CD4-positive, alpha-beta memory T cell (primary cell): ENCODE measurements at places on chromosomes 13 and 19.
A peak's percentile ranks its signal among the peaks of the same experiment; 100 is the strongest.

DNA sequence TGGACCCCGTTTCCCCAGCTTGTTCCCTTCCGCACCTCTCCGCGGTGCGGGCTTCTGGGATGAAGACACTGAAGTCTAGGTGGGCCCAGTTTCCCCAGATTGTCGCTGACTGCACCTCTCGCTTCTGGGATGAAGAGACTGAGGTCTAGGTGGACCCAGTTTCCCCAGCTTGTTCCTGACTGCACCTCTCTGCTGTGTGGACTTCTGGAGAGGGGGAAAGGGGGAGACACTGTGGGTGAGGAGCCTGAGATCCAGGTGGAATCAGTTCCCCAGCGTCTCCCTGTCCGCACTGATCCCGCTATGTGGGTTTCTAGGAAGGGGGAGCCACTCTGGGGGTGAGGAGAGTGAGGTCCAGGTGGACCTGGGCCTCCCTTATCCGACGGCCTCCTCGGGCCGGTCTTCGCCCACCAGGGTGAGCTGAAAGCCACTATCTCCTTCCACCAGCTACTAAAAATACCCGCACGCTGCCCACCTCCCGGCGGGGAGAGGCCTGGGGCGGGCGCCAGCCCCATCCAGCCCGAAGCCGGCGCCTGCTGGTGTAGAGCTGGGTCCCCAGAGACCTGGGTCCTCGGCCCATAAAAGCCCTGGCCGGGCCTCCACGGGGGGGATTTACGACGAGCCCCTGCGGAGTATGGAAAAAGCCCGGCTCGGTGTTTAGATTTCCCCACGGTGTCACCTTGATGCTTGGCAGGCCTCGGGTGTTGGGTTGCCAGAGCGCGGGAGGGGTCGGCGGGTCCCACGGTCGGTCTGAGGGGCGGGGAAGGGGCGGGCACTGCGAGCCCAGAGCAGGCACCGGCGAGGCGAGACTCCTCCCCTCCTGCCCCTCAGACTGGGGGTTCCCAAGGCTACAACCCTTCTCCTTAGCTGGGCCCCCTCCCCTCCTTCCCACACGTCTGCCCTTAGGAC lies 10.6 kb downstream of the FUT6 start:
- DNase-seq, result no peak

- DNase-seq, result no peak
Measured at GRCh38 chr13:28392428-28392827, 102.5 kb downstream of the FLT1 start.

DNA sequence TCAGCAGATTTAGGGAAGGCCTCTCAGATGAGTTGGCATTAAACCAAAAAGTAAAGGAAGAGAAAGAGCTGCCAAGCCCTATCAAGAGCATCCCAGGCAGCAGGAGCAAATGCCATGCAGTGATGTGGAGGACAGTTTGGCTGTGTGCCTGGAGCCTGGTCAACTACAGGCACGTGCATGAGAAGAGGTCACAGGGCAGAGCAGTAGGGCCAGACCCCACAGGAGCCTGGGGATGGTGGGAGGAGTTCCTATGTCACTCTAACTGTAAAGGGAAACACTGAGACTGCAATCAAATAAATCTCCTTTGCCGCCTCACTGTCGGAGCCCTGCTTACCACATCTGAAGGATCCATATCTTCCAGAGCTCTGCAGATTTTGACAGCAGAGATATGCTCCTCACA lies 240.5 kb downstream of the ENOX1 start:
- DNase-seq, result no peak

DNA sequence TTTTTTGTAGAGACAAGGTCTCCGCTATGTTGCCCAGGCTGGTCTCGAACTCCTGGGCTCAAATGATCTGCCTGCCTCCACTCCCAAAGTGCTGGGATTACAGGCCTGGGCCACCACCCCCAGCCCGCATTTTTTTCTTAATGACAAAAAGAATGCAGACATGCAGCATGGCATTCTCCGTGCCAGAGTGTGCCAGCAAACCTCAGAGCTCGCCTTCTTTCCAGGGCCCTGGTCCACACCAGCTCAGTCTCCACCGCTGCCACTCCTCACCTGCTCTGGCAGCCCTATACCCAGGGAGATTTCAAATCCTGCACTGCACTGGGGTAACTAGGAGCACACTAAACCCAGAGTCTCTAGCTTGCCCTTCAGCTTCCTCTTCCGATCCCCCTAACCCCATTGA lies 41.7 kb downstream of the ZIC5 start:
- DNase-seq, result no peak

- no peak for DNase-seq
Measured at GRCh38 chr19:54369082-54369687, 4.5 kb upstream of the LAIR1 start.

DNA sequence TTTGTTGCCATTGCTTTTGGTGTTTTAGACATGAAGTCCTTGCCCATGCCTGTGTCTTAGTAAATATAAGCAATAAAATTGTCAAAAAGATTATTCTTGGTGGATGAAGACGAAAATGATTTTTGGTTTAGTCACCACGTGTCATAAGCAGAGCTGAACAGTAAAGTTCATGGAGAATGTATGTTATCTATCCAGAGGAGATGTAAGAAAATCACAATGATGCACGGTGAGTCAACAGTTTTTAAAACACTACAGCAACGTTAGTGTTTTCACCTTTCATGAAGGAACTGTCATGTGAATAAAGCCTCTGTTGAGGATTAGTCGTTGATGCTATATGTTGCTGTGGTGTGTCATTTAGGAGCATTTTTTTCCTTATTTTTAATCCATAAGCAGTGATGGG lies 137.6 kb downstream of the GPC6 start:
- DNase-seq, result no peak

- no peak for DNase-seq
Measured at GRCh38 chr13:83184150-83184475, 698.2 kb downstream of the SLITRK1 start.

DNA sequence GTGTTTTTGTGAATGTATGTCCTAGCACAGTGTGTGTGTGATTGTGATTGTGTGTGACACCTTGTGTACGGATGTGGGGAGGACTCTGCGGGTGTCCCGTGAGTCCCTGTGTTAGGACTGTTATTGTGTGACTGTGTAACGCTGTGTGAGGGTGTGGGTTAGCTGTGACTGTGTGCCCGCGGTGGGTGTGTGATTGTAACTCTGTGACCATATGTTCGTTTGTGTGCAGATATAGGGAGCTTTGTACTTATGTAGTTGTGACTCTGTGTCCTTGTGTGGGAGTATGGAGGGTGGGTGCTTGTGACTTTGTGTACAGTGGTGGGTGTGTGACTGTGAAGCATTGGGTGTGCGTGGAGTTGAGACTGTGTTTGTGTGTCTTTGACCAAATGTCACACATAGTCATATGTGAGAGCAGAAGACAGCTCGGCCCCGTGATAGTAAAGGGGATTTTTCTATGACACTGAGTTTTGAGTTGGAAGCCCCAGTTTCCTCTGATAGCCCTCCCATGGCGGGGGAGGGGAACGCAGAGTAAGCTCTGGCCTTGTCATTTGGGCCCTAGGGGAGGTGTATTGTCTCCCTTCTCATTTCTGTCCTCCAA lies 949 bp upstream of the ZNF260 start:
- no peak for DNase-seq

- no peak for DNase-seq
Measured at GRCh38 chr13:65336087-65336749, 1893.9 kb downstream of the PCDH9 start.

- DNase-seq, result no peak
Measured at GRCh38 chr13:48478391-48478790, 54.5 kb downstream of the RCBTB2 start.

DNA sequence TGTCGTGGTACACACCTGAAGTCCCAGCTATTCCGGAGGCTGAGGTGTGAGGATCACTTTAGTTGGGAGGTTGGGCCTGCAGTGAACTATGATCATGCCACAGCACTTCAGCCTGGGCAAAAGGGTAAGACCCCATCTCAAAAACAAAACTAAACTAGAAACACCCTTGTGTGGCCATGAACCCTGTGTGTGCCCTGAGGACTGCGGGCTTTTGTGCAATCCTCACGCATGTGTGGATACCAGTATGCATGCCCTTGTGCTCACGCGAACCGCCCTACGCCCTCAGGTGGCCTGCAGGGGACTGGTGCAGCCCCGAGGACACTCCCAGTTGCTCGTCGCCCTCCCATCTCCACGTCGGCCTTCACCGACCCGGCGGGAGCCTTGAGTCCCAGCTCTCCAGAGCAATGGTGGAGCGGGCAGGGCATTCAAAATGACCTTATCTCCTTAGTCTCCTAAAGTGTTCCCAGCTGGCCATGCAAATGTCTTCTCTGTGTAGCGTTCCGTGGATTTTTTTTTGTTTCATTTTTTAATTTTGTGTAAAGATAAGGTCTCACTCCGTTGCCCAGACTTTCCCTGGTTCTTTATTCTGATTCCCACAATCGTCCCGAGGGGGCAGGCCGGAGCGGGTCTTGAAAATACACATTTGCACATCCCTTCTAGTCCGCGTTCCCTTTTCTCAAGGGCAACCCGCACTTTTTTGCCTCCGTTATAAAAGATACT lies 868 bp upstream of the EGLN2 start:
- DNase-seq, result peak; percentile 65

DNA sequence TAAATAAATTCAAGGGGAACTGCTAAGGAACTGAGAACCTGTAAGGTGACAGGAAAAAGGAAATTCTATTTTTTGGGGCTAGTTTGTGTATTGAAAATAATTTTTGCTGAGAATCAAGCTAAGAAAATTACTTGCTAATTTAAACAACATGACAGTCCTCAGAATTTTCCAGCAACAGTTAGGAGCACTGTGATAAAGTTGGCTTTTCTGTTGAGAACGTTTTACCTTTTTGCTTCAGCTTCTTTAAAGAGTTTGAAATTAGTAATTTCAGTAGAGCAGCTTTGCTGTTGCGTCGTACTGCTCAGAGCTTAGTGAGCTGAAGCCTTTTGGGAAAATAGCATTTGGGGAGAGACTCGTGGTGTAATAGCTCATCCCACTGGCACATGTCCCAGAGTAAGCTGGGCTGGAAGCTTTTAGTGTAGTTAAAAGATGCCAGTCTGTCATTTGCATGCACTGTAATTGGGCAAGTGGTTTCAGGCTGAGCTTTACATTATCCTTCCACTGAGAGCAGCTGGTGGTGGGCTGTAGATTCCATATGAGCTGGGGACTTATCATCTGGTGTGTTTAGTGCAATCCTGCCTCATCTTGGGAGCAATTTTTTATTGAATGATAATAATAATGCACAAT lies 69.8 kb downstream of the LRCH1 start:
- DNase-seq, result no peak

DNA sequence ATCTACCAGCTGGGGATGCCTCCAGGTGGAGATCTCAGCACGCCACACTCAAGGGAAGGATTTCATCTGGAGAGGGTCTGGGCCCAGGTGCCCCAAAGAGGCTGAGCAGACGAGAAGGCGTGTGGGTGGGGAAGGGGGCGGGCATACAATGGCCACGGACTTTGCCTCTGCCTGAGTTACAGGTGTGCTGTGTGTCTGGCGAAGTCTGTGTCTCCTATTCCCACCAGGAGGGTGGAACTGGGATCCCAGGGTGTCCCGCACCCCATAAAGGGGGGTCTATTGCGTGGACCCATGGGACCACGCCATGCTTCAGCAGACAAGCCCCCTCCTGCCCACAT lies 3.6 kb downstream of the TLE2 start:
- DNase-seq, result no peak

DNA sequence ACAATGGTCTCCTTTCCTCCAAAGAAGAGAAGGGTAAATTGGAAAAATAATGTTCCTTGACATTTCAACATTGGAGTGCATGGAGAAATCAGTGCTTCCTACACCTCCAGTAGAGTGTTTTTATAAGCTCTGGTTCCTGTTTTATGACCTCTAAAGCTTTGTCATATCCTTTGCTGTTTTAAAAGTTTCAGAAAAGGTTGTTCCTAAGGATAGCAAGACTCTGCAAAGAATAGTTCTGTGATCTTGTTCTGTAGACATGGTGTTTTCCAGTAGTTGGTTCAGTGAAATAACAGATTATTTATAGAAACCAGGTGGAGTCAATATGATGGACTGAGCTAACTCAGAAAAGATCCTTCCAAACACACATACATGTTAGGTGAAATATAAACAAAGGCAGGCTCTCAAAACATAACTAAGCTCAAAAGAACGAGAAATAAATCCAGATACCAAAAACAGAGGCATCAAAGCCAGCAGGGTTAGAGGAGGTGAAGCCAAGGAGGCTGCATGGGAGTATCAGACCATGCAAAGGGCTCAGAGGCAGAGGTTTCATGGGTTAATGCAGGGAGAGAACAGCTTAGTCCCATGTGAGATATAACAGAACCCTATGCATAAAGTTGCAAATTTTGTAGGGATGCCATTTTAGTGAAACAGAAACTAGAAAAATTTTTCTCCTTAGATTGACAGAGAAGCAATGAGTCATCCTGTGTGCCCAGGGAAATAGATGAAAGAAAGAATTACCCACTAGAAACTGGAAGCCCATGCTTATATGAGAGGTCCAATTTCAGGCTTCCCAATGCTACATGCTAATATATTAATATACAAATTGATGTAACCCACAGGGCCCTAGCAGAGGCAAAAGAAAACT lies 44.3 kb downstream of the SHISA2 start:
- no peak for DNase-seq

DNA sequence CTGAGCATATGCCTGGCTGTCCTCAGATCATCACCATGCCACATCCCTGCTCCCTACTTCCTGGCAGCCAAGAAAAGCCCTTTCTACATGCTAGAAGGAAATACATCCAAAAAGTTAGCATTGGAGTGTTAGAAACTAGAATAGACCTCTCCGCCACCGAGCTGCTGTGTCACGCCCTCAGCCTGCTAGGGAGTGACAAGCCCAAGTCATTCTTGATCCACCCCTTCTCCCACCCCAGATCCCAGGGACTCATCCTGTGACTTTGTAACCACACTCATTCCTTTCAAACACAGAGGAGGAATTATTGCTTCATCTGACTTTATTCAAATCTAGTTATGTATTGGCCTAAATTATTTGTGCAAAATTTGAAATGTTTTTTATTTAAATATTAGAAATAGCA lies 45.3 kb downstream of the POLR1D start:
- no peak for DNase-seq

GRCh38 chr13:97440598-97441170 lies 6.7 kb downstream of the RAP2A start:
- no peak for DNase-seq

DNA sequence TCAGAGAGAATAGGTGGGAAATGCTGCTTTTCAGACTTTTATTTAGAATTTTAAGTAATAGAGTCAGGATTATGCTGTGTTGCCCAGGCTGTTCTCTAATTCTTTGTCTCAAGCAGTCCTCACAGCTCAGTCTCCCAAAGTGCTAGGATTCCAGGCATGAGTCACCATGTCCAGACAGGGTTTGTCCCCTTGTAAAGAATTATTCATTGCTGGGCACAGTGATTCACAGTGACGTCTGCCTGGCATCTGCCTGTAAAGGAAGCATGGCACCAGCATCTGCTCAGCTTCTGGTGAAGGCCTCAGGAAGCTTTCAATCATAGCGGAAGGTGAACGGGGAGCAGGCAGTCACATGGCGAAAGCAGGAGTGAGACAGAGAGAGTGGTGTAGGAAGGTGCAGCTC lies 17.7 kb downstream of the ZNF763 start:
- DNase-seq, result no peak

GRCh38 chr13:23506071-23506806 lies 64.0 kb upstream of the TNFRSF19 start:
- no peak for DNase-seq
